ENCODE measurements at places on chromosomes 11 and 22. TPM values are rescaled to one million over a fixed set of nuclear protein-coding genes. Genes with fewer than 3 reads are reported as not detected.

- H3K27ac ChIP-seq: no peak overlapping the region
- no peak for DNase-seq
- peaks cover 8% of the 10 kb centered on the region for H3K27me3 ChIP-seq
- H3K4me3 ChIP-seq: no peak overlapping the region
- no peaks in the 10 kb centered on the region for H3K36me3 ChIP-seq
- H3K4me1 ChIP-seq: no peaks in the 10 kb centered on the region
Observed at GRCh38 chr11:64441127-64441526, 82.2 kb downstream of the RPS6KA4 start.

LMO2 gene
- 0.14 TPM for total RNA-seq

GAB4 gene
- total RNA-seq: 0.16 TPM

DNA sequence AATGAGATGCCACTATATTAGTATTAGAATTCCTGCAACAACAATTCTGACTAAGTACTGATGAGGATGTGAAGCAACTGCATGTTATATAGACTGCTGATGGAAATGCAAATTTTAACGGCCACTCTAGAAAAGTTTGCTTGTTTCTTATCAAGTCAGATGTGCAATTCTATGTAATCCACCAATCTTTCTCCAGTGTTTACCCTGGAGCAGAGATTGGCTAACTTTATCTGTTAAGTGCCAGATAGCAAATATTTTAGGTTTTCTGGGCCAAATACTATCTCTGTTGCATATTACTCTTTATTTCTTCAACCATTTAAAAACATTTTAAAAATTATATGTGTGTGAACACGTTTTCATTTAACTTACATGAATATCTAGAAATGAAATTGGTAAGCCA lies 586.9 kb downstream of the FAM181B start:
- no peak overlapping the region for H3K27ac ChIP-seq
- DNase-seq: no peak
- H3K27me3 ChIP-seq: no peaks in the 10 kb centered on the region
- H3K36me3 ChIP-seq: no peaks in the 10 kb centered on the region

MB gene
- not detected for total RNA-seq

DNA sequence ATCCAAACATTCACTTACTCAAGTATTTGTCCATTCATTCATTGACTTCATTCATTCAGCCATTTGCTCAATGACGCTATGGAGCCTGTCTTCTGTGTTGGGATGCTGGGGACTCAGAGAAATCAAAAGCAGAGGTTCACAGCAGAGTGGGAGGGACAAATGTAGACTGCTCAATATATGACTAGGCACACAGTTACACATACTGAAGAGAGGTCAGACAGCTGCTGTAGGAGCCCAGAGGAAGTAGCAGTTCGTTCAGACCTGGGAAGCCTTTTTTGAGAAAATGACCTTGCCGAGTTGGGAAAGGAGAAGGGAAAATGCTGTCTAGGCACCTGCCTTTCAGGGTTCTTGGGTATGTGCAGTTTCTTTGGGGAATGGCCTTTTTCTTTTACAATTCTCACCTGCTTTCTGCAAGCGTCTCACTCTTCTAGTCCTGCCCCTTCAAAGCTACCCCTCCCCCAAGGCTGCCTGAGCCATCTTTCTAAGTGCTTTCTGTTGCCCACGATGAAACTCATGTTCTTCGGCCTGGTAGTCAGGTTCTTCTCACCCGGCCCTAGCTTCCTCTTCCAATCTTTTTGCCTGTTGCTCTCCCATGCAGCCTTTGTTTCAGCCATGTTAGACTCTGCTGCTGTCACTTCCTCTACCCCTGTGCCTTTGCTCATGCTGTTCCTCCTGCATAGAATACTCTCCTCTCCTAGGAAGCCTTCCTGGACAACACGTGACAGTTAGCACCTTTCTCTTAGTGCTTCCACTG lies 4.2 kb upstream of the UVRAG start:
- no peak overlapping the region for H3K4me3 ChIP-seq
- H3K27me3 ChIP-seq: no peaks in the 10 kb centered on the region
- no peak for DNase-seq
- no peaks in the 10 kb centered on the region for H3K36me3 ChIP-seq
- H3K27ac ChIP-seq: no peak overlapping the region
- H3K4me1 ChIP-seq: peaks cover 4% of the 10 kb centered on the region

DNA sequence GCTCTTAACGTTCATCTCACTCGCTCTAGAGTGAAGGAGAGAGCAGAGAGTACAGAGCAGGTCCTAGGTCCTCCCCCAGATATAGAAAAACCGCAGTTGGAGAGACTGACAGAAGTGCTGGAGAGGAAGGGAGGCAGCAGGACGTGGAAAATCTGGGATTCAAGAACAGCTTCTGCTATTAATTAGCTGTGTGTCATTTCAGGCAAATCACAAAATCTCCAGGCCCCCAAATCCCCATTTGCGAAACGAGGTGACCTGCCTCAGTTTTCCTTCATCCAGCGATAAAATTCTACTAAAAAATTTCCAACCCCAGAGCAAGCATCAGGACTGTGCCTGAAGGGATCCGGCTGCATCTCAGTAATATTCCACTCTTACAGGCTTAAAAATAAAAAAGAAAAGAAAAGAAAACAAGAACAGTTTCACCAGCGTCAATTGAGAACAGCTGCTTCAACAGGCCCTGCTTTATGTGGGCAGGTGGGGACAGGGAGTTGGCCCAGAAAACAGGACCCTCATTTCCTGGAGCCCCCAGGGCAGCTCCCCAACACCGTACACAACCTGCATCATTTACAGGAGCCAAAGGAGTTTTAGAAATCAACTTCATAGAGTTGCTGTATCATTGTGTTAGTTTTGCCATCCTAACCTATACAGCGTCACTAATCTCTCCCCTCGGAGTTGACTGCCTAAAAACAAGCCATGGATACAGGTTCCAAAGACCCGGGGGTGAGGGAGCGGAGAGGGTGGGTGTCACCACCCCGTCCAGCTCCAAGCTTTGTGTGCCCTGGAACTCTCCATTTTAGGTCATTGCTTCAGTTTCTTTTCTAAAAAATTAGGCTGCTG lies 2.3 kb upstream of the MALAT1 start:
- H3K27ac ChIP-seq: no peak overlapping the region
- H3K4me3 ChIP-seq: no peak overlapping the region
- no peak for DNase-seq
- H3K4me1 ChIP-seq: peaks cover 46% of the 10 kb centered on the region
- H3K27me3 ChIP-seq: peaks cover 1% of the 10 kb centered on the region
- no peaks in the 10 kb centered on the region for H3K36me3 ChIP-seq
